Fibroblast of the aortic adventitia (primary cell): ENCODE measurements at places on chromosomes 5 and 9. TPM values are rescaled to one million over a fixed set of nuclear protein-coding genes. Genes with fewer than 3 reads are reported as not detected.

RUFY1 gene
- 53.0 and 143 TPM in 2 replicates for total RNA-seq

C5 gene
- 2.9 and 13.8 TPM in 2 replicates for total RNA-seq

UGT3A1 gene
- total RNA-seq, result not detected in 2 replicates

PIP5KL1 gene
- total RNA-seq, result 1.6 and 2.6 TPM in 2 replicates

TTC39B gene
- total RNA-seq, result 8.2 and 22.1 TPM in 2 replicates

DNA sequence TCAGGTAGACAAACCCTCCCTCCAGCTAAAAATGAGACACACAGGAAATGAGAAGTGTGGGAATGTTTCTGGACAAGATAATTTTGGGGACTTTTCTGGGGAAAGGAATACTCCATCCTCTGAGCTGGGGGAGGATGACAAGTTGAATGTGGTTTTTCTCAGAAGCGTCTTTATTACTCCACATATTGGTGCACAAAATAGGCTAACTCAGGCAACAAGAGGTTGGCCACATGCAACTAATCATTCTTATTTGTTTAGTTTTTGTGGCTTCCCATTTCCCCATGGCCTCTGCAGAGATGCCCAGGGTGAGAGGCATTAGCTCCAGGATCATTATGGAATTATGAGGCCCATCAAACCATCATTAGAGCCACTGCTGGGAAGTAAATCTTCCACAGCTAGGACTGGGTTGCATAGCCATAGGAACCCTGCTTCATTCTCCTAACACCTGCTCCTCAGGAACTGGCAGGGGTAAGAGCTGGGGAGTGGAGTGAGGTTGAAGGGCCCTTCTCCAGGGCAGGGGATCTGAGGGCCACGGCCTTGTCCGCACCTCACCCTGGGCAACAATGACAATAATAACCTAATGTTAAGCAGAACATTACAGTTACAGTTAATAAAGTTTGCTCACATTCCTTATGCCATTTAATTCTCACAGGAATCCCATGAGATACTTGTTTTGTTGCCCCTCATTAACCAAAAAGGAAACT is 9.3 kb upstream of the SIL1 start:
- DNase-seq, result no peak

DNA sequence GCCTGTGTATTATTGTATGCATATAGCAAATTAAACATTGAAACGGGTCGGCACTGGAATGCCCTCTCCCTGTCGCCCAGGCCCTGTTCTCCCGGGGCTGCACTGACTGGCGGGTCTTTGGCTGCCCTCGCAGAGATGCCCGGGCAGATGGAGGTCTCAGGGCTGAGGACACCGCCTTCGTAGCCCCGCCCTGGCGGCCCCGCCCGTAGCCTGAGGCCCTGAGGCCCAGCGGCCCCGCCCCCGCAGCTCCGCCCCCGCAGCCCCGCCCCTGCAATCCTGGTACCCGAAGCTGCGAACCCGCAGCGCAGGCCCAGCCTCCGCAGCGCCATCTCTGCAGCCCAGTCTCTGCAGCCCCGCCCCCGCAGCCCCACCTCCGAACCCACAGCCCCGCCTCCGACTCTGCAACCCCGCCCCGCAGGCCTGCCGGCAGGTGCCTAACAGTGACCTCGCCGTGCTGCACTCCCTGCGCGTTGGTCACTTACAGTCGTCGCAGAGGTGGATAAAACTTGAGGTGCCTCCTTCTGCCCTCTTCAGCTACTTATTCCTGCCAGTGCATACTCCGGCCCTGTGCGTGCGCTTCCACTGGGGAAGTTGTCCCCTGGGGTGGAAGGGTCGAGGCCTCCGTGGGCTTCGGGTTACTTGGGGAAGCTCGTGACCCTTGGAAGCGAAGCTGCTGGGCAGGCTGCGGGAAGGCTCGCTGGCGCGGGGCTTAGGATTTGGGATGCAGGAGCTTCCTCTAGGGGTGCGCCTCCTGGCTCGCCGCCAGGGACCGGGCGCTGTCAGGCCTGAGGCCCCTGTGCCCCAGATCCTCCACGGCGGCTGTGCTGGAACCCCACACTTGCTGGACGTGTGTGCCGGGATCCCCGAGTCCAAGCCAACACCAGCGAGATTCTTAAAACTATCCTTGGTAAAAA is 72.3 kb downstream of the ICE1 start:
- DNase-seq, result peak; percentile 46

- DNase-seq, result no peak
These were observed 212.3 kb downstream of the PALM2AKAP2 start for GRCh38 chr9:109992293-109992692.

- no peak for DNase-seq
These were observed 86.3 kb downstream of the STK10 start for GRCh38 chr5:172101547-172102217.

DNA sequence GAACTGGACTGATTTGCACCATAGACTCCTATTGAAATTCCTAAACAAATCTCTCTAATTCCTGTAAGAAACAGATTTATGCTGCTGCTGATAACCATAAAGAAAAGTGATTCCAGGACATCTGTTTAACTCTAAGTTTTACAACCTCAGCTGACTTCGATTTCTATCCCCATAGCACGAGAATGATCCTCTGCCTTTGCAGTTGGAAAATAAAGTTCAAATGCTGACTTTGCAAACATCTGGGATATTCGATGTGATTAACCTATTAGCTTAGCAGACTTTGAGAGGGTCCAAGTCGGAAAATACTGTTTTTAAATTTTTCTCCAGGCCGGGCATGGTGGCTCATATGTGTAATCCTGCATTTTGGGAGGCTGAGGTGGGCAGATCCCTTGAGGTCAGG is 247.3 kb downstream of the PSAT1 start:
- no peak for DNase-seq

GRCh38 chr9:96505316-96505991 is 55.5 kb downstream of the HABP4 start:
- peak; percentile 43 for DNase-seq

DNA sequence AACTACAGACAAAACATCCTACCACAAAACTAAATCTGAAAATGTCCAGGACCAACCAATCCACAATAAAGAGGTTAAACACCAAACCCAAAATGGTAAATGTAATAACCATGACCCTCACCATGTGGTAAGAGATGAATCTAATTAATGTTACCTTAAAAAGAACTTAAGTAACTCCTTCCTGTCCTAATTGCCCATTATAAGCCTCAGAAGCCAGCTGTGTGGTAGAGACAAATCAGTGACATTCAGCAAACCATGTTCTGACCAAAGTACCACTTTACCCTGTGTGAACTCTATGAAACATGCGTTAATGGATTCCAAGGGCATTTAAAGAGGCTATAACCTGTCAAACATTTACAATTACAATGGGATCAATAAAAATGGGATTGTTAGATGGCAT is 25.0 kb downstream of the LPAR1 start:
- no peak for DNase-seq

GRCh38 chr9:137000177-137000930 is 4.0 kb upstream of the CLIC3 start:
- DNase-seq, result peak; percentile 39

- no peak for DNase-seq
These were observed 553.3 kb upstream of the SGCD start for GRCh38 chr5:155773680-155774079.

- DNase-seq, result no peak
These were observed 205.0 kb upstream of the ACTBL2 start for GRCh38 chr5:57687596-57687995.

DNA sequence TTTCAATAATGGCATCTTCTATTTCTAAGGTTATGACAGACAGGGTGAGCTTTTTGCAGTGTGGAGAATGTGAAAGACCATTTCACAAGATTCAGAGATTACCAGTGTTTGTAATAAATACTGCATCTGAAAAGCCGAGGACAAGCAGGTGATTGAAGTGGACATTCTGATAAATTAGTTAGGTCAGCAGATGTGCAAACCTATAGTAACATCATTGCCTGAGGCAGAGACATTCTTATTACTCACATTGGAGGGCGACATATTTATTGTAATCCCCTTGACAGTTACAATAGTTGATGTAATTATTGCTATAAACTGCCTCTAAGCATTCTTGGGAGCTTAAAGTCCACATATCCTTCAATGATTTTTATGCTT is 3.3 kb downstream of the RASGRF2 start:
- no peak for DNase-seq

- DNase-seq, result no peak
These were observed 12.0 kb upstream of the PCSK5 start for GRCh38 chr9:75878488-75878860.

DNA sequence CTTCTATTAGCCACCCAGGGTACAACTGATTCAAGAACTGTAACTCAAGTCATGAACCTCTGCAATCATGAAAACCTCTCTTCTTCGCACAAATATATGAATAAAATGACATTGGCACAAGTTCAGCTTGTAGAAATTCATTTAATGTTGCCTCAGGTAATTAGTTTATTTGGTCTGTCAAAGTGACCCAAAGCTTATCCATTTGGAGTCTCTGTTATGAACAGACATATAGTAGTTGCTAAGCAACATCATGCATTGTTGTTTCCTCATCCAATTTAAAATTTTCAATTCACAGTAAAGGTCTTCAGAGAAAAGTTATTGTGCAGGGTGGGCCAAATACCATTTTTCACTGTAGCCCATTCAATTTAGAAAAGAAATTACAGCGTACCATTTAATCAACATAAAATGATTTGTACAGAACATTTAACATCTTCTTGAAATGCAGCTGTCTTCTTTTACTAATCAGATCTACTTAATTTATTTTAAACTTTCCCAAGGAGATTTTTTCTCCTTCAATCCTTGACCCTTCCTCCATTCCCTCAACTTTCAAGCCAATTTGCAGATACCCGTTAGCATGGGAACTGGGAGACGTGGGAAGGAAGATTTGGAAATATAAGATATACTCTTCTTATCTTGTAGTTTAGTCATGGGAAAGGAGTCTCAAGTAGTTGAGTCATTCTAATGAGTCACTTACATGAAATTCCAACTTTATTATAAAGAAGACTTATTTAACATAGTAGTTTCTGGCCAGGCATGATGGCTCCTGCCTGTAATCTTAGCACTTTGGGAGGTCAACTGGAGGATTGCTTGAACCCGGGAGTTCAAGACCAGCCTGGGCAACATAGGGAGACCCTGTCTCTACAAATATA is 231.3 kb downstream of the ATPSCKMT start:
- DNase-seq, result peak; percentile 95

- no peak for DNase-seq
These were observed 10.7 kb downstream of the PCDHAC2 start for GRCh38 chr5:140977003-140977402.

- no peak for DNase-seq
These were observed 131.3 kb upstream of the CCDC180 start for GRCh38 chr9:97176206-97176605.
